Type B pancreatic cell (in vitro differentiated cells): ENCODE measurements at places on chromosomes 13 and 19.

DNA sequence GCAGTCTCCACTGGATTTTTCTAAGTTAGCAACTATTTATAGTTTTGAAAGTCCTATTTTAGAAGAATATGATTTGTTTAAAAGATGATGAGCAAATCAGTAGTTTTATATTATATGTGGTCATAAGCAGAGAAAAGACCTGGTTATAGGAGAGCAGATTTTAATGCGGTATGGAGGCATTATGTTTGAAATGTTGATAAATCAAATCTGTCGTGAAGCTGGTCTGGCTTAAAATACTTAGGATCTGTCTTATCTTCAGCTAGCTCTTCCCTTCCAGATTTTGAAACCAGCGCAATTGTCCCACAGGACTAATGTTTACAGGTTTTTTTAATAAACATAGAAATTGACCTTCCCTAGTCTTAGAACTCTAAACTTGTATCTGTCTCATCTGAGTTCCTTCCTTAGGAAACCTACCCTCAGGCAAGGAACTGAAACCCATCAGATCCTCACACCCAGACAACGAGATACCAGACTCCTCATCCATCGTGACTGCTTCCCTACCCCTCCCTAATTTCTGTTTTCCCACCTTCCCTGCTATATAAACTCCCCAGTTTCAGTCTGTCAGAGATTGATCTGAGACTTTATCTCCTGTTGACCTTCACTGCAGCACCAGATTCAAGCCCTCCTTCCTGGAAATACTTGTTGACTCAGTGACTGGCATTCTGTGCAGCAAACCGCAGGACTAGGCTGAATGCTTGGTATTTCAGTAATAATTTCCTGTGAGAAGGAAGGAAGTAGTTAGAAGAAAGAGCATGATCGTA is 37.8 kb upstream of the CXCL17 start:
- no peak for DNase-seq

DNA sequence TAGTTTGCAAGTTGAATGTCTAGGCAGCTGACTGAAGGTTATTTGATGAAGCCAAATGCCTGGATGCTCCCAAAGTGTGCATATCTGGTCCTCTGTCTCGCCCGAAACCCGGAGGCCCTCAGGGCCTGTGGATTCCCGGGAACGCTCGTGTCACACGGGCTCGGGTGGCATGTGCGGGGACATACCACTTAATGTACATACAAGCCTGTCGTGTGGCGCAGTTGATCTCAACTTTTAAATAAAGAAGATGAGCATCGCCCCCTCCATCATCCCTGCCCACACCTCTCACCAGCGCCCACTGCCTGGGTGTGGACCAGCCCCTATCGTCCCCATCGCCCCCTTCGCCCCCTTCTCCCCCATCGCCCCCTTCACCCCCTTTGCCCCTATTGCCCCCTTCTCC is 33.9 kb downstream of the ATP11A start:
- DNase-seq = no peak

DNA sequence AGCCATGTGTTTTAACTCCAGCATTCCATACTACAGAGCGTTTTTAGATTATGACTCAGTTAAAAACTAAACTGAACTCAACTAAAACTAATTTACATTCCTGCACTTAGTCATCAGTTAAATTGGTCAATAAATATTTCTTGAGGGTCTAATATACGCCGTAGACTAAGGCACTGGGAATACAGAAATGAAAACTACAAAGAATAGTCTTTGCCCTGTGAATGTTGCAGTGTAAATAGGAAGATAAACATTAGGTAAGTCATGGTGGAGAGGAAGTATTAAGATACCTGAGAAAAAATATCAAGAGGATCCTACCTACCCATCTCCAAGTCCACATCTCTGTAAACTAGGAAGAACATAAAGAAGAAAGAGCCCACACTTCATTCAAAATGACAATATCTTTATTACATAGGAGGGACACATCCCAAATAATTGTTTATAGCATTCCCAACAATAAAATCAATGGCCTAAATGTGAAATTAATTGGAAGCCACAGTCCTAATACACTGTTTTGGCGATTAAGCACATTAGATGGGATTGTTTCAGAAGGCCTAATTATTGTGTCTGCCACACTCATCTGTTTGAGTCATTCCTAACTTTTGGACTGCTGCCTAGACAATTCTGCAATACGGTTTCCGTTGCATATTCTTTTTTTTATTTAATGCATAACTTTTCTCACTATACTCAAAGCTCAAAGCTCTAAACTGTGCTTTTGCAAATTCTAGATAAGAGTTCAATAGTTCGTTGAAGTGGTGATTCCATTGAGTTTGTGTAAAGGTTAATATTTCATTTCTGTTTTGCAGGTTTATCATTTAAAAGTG is 52.9 kb downstream of the MBNL2 start:
- no peak for DNase-seq

GRCh38 chr13:99681695-99682094 is 180.4 kb downstream of the TM9SF2 start:
- no peak for DNase-seq
